ENCODE measurements at places on chromosomes 3 and 15.

GRCh38 chr3:63538919-63539318, 113.6 kb upstream of the SNTN start:
- DNase-seq = no peak

GRCh38 chr3:152200476-152201420, 68.0 kb upstream of the MBNL1 start:
- DNase-seq = no peak

DNA sequence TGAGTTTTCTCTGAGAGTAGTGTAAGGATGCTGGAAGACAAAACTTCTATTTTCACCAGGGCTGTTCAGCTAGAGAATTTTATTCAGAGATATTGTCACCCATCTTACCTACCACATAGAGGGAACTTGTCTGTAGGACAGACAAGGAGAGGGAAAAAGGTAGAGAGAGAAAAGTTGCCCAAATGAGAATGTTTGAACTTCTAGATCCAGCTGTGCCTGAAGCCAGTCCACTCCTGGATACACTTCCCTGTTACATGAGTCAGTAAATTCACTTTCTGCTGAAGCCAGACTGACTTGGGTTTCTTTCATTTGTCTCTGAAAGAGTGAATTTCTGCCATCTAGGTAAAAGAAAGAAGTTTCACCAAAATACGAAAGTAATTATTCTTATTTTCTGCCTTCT, 27.2 kb upstream of the KCNMB3 start:
- no peak for DNase-seq

DNA sequence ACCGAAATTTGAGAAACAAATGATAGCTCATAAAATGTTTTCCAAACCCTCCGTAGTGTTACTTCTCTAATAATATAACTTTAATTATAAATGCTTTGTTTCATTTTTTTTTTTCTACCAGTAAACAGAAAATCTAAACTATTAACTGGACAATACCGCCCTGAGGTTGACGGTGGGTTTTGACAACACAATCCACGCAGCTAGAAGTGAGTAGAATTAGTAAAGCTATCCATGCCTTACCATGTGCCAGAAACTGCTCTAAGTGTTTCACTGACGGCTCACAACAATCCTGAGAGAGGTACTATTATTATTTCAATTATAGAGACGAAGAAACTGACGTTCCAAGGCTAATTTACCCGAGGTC, 410 bp downstream of the NDUFAF1 start:
- DNase-seq = no peak

- no peak for DNase-seq
Measured at GRCh38 chr15:25838191-25838870, 24.8 kb downstream of the ATP10A start.

- peak; percentile 21 for DNase-seq
Measured at GRCh38 chr3:96813820-96814650, at the start of gene EPHA6. Gene EPHA6 (plus strand): TSS chr3:96814594.

- no peak for DNase-seq
Measured at GRCh38 chr3:3907023-3907422, 107.8 kb downstream of the LRRN1 start.
